ENCODE measurements at places on chromosomes 16 and 17.
A peak's percentile ranks its signal among the peaks of the same experiment; 100 is the strongest.

DNA sequence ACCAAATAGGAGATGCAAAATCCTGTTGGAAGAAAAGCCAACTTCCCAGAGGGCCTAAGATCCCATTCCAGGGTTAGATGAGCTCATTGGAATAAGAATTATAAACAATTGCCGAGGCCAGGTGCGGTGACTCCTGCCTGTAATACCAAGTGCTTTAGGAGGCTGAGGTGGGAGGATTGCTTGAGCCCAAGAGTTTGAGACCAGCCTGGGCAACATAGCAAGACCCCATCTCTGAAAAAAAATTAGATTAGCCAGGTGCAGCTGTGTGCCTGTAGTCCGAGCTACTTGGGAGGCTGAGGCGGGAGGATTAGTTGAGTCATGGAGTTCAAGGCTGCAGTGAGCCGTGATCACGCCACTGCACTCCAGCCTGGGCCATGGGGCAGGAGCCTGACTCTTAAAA, 17.8 kb upstream of the SDR42E2 start:
- H3K36me3 ChIP-seq, result no peaks in the 10 kb centered on the region
- no peak overlapping the region for H3K27ac ChIP-seq
- DNase-seq, result no peak
- no peak overlapping the region for H3K4me3 ChIP-seq
- H3K27me3 ChIP-seq, result no peaks in the 10 kb centered on the region

DNA sequence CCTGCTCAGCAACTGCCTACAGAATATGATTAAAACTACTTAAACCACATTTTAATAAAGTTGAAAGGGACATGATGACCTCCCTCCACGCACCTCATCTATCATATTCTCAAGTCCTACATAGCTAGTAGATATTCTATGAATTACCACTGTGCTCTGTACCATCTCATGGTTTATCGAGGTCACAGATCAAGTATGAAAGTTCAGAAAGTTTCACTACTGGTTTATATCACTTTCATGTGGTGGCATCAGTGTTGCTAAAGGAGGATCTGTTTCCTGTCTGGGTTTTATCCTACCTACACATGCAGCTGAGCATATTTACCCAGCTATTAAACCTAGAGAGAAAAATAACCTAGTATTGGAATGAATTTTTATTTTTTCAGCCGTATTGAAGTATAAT, 214.9 kb upstream of the MON1B start:
- peaks cover 3% of the 10 kb centered on the region for H3K27me3 ChIP-seq
- DNase-seq, result no peak
- no peaks in the 10 kb centered on the region for H3K36me3 ChIP-seq
- H3K4me3 ChIP-seq, result no peak overlapping the region
- H3K4me1 ChIP-seq, result no peaks in the 10 kb centered on the region

DNA sequence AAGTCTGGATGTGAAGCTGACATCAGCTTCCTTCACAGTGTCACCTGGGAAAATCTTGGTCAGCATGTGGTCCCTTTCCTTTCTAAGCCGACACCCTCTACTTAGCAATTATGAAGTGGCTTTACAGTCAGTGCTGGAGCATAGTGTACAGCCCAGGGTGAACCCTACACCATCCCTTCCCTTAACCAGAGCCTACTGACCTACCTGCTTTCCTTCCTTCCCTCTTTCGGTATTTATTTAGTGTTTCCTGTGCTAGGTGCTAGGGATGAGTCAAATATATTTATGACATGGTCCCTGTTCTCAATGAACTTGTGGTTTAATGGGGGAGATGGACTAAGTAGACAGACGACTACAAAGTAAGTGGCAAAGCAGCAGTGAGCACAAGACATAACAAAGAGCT, 77.5 kb downstream of the CDK5R1 start:
- no peak for DNase-seq
- H3K36me3 ChIP-seq, result peaks cover 8% of the 10 kb centered on the region
- no peak overlapping the region for H3K27ac ChIP-seq
- peaks cover 4% of the 10 kb centered on the region for H3K27me3 ChIP-seq
- H3K4me1 ChIP-seq, result no peaks in the 10 kb centered on the region

DNA sequence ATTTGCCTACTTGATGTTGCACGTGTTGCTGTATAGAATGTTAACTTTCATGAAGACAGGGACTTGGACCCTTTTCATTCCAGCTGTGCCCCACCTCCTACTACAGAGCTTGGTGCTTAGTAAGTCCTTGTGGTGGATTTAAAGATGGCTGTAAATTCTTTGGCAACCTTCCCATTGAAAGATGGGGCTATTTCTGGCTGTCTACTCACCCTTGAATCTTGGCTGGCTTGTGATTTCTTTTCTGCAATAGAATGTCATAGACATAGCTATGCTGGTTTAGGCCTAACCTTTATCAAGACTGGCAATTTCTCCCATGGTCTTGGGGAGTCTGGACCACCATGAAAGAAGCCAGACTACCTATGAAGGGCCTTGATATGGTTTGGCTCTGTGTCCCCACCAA, 59.0 kb downstream of the ACSM2A start:
- no peak for DNase-seq
- H3K4me1 ChIP-seq, result no peaks in the 10 kb centered on the region
- no peak overlapping the region for H3K27ac ChIP-seq
- H3K36me3 ChIP-seq, result no peaks in the 10 kb centered on the region
- H3K4me3 ChIP-seq, result no peak overlapping the region
- H3K27me3 ChIP-seq, result no peaks in the 10 kb centered on the region

- H3K4me1 ChIP-seq, result no peaks in the 10 kb centered on the region
- H3K36me3 ChIP-seq, result peaks cover 5% of the 10 kb centered on the region
- H3K27ac ChIP-seq, result no peak overlapping the region
- peaks cover 6% of the 10 kb centered on the region for H3K27me3 ChIP-seq
Observed at GRCh38 chr17:74524653-74525464, 6.4 kb downstream of the CD300LB start.

DNA sequence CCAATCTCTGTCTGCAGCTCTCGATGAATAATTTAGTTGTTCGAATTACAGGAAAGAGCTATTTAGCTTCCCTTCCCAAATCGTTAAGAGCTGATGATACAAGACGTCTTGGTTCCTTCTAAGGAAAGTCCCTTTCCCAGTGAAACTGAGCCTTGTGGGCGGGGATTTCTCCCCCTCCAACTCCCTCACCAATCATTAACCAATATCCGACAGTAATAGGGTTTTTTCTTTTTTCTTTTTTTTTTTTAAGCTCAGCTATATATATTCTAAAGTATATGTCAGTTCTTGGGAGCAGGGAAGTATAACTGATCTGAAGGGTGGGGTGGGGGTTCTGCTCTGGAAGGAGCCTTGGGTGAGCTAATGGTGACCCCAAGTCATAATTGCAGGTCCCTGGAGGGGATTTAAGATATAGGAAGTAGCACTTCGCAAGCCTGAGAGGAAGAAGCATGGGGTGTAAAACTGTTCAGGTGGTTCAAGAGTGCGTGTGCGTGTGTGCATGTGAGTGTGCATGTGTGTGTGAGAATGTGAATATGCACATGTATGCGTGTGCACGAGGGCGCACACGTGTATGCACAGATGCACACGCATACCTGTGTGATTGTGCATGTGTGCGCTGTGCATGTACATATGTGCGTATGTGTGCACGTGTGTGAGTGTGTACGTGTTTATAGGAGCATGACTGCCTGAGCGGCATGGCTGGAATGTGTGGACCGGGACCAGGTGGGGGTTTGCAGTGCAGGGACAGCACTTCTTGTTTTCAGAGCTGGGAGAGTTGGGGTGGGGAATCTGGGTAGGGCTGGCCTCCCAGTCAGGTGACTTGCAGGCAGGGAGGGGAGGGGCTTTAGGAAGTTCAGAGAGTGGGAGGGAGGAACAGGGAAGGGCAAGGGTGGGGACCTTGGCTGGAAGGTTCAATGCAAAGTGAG, 42.7 kb downstream of the SOCS3 start:
- no peaks in the 10 kb centered on the region for H3K36me3 ChIP-seq
- H3K4me3 ChIP-seq, result peak overlapping the region; percentile 3
- peak overlapping the region; percentile 42 for H3K27ac ChIP-seq
- peaks cover 14% of the 10 kb centered on the region for H3K27me3 ChIP-seq
- DNase-seq, result no peak

- H3K27ac ChIP-seq, result no peak overlapping the region
- no peaks in the 10 kb centered on the region for H3K4me1 ChIP-seq
- no peaks in the 10 kb centered on the region for H3K36me3 ChIP-seq
- no peak overlapping the region for H3K4me3 ChIP-seq
- no peak for DNase-seq
Observed at GRCh38 chr16:6190776-6191175, 1093.2 kb upstream of the EEF2KMT start.

- H3K4me1 ChIP-seq, result peaks cover 7% of the 10 kb centered on the region
- no peak overlapping the region for H3K27ac ChIP-seq
- H3K36me3 ChIP-seq, result no peaks in the 10 kb centered on the region
- H3K4me3 ChIP-seq, result no peak overlapping the region
Observed at GRCh38 chr17:43456661-43457361, 27.0 kb upstream of the DHX8 start.

DNA sequence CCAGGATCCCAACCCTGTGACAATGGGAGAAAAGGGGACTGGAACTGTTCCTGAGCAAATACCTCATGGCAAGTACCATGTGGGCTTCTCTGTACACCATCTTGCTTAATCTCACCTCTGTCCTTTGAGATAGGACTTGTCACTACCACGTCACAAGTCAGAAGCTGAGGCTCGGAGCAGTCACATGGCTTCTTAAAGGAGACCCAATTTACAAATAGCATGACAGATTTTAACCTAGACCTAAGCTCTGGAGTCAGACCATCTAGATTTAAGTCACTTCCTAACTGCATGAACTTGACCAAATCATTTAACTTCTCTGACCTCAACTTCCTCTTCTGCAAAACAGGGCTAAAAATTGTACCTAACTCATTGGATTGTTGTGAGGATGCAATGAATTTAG, 36.0 kb upstream of the CCL1 start:
- H3K4me3 ChIP-seq, result no peak overlapping the region
- no peaks in the 10 kb centered on the region for H3K36me3 ChIP-seq
- H3K4me1 ChIP-seq, result no peaks in the 10 kb centered on the region
- no peaks in the 10 kb centered on the region for H3K27me3 ChIP-seq

DNA sequence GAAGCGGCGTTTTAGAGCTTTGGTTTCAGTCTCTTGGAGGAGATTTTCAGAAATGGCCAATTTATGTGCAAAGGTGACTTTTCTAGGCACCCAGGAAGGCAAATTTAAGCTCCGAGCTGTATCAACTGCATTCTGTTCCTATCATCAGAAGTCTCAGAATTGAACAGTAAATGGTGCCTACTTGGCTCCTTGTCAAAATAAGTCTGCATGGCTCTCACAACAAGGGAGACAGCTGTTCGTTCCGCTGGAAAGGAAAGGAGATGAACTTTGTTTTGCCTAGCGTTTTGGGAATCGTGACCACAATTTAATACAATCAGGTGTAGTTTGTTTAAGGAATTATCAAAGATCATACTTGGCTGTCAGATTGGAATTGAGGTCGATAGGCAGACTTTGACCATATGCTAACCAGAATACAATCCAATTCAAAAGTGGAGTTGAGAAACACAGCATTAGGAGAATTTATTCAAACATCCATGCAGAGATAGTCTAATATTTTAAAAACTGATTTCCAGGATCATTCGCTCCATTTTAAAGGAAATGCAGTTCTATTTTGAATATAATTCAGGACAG, 139.4 kb downstream of the CPPED1 start:
- no peaks in the 10 kb centered on the region for H3K4me1 ChIP-seq
- no peak overlapping the region for H3K4me3 ChIP-seq
- DNase-seq, result no peak
- H3K27ac ChIP-seq, result no peak overlapping the region
- no peaks in the 10 kb centered on the region for H3K36me3 ChIP-seq

DNA sequence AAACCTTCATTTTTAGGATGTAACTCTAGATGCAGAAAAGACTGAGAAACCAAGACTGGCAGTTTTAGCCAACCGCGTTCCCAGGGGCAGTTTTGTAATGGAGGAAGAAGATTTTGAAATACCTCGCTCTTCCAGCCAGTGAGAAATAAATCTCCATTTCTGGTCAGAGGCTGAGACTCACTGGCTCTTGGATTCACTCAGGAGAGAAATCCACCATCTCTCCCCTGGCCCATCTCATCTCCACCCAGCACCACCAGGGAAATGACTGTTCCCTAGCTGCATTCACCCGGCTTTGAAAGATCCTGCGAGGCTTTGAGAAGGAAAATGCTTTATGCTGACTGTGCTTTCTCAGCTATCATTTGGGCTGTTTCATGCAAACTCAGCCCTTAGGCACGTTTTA, 185.2 kb downstream of the SOX9 start:
- no peak for DNase-seq
- H3K27me3 ChIP-seq, result peaks cover 3% of the 10 kb centered on the region
- H3K4me1 ChIP-seq, result peaks cover 6% of the 10 kb centered on the region
- H3K27ac ChIP-seq, result no peak overlapping the region
- no peak overlapping the region for H3K4me3 ChIP-seq

DNA sequence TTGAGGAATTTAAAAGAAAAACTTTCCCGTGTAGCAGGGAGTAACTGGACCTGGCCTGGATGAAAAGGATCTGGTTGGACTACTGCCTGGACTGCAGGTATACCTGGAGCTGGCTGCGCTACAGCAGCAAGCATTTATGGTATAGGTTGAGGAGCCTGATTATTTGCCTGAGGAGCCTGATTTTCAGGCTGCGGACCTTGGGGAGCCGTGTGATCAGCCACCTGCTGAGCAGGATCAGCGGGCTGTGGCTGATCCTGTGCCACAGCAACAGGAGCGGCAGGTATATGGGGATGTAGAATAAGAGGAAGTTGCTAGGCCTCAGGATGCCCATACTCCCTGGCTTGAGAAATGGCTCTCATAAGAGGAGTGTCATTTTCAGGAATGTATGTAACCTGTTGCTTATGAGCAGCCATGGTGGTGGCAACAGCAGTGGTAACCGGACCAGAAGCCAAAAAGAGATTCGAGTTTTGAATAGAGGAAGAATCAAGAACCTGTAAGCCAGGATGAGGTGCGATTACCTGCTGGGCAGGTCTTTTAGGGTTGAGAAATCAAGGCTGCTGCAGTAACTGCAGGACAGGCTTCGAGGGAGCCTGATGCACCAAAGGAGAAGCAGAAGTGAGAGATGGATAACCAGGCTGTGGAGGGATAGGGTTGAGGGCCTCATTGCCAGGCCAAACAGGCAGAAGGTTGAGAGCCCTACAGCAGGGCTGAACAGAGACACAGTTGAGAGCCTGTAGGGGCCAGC, 60.9 kb upstream of the ARL4D start:
- no peak overlapping the region for H3K4me3 ChIP-seq
- no peak for DNase-seq
- H3K27ac ChIP-seq, result no peak overlapping the region
- H3K27me3 ChIP-seq, result peaks cover 2% of the 10 kb centered on the region
- H3K4me1 ChIP-seq, result peaks cover 4% of the 10 kb centered on the region
- H3K36me3 ChIP-seq, result peaks cover 4% of the 10 kb centered on the region

GRCh38 chr16:78552106-78552675, 452.7 kb downstream of the WWOX start:
- H3K4me3 ChIP-seq, result no peak overlapping the region
- no peaks in the 10 kb centered on the region for H3K4me1 ChIP-seq
- H3K36me3 ChIP-seq, result no peaks in the 10 kb centered on the region
- peaks cover 2% of the 10 kb centered on the region for H3K27me3 ChIP-seq
- no peak for DNase-seq

DNA sequence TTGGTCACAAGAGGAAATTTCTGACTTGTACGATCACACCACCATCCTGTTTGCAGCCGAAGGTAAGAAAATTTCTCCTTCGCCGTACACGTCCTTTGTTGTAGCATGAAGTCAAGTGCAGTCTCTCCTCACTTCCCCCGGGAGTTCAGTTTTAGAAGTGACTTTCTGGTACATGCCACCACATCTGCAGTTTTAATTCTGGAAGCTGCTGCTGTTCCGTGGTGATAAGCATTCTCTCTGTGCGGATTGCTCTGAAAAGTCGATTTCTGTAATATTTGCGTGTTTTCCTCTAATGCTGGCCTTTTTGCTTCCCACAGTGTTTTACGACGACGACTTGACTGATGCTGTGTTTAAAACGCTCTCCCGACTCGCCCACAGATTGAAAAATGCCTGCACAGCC, 20.6 kb downstream of the METTL22 start:
- H3K27ac ChIP-seq, result no peak overlapping the region
- H3K27me3 ChIP-seq, result peaks cover 12% of the 10 kb centered on the region
- no peak for DNase-seq
- H3K4me1 ChIP-seq, result no peaks in the 10 kb centered on the region
- H3K36me3 ChIP-seq, result peaks cover 70% of the 10 kb centered on the region
- peak overlapping the region; percentile 61 for H3K4me3 ChIP-seq

Data from endothelial cell (in vitro differentiated cells).